Stimulated activated CD8-positive, alpha-beta memory T cell treated with anti-CD3 and anti-CD28 coated beads, Interleukin-15, amount 100 ng/mL, for 24 hours (primary cell): ENCODE measurements at places on chromosomes 1 and 21.

- no peak for DNase-seq
These were observed 3.7 kb upstream of the NEK7 start for GRCh38 chr1:198153103-198153502.

- no peak for DNase-seq
These were observed 1.0 kb downstream of the PRDX6 start for GRCh38 chr1:173478094-173478674.

- no peak for DNase-seq
These were observed 13.0 kb upstream of the MAP3K7CL start for GRCh38 chr21:29117372-29117955.

DNA sequence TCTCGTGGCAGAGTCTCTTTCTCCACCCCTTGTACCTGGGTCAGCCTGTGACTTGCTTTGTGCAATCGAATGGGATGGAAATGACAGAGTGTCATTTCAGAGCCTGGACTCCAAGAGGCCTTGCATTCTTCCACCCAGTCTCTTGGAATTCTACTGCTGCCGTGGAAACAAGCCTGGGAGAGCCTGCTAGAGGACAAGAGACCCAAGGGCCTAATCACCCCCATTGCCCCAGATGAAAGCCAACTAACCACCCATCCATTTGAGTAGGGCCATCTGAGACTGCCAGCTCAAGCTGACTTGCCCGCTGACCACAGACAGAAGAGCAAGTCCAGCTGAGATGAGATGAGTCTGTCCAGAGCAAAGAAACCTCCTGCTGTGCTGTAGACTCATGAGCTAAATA lies 201.6 kb downstream of the PTPRU start:
- DNase-seq: no peak

GRCh38 chr1:224736619-224737352 lies 120.7 kb downstream of the CNIH3 start:
- DNase-seq: no peak

DNA sequence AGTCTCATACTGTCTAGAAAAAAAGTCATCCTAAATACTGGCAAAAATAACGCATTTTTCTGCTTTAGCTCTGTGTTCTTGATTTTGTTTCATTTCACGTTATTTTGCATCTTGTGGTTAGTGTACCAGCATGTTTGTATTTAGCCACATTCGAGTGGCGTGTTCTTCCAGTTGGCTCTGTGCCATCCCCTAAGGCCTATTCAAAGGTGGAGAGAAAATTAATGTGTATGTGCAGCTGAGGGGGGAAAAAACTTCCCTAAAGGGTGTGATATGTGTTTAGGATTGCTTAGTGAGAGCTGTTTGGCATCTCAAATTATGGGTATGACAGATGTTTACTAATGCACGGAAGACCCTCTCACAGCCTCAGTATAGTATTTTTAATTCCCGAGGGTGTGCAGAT lies 12.1 kb downstream of the DNAJC16 start:
- DNase-seq: no peak

- DNase-seq: no peak
These were observed 120.4 kb upstream of the FGGY start for GRCh38 chr1:59176471-59176870.

GRCh38 chr1:199040076-199040905 lies 401.5 kb downstream of the PTPRC start:
- no peak for DNase-seq

GRCh38 chr1:150525348-150525747 lies 9.8 kb downstream of the FALEC start:
- DNase-seq: no peak

GRCh38 chr1:46800742-46801141 lies 1.9 kb downstream of the CYP4B1 start:
- DNase-seq: no peak

DNA sequence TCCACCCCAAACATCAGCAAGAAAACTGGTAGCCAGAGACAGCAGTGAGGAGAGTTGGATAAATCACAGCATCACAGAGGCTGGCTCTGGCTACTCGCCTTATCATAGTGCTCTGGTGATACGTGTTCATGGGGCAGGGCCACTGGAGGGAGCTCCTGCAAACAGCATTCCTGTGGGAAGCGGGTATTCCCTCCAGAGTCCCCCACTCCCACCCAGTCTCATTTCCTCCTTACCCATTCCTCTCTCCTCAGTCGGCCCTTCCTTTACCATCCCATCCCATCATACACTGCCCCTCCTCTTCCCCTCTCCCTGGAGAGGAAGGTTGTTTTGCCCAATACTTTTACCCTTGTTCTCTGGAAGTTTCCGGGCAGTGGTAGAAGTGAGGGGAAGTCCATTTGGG lies 7.1 kb downstream of the NHLH2 start:
- DNase-seq: no peak

DNA sequence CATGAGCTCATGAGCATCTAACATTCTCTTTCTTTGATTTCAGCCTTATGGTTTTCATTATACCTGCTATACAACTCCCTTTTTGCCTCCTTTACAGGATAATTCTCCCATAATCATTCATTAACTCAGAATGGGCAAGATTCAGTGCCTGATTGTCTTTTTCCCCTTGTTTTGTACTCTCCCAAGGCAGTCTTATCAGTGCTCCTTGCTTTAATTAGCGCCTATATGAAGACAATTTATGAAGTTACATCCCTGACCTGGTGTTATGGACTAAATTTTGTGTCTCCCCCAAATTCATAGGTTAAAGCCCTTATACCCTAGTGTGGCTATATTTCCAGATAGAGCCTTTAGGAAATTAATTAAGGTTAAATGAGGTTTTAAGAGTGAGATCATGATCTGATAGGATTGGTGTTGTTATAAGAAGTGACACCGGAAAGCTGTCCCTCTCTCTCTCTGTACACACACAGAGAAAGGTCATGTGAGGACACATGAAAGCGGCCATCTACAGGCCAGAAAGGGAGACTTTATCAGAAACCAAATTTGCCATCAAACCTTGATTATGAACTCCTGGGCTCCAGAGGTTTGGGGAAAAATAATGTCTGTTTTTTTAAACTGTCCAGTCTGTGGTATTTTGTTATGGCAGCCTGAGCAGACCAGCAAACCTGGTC lies 185.8 kb upstream of the CHODL start:
- DNase-seq: no peak

DNA sequence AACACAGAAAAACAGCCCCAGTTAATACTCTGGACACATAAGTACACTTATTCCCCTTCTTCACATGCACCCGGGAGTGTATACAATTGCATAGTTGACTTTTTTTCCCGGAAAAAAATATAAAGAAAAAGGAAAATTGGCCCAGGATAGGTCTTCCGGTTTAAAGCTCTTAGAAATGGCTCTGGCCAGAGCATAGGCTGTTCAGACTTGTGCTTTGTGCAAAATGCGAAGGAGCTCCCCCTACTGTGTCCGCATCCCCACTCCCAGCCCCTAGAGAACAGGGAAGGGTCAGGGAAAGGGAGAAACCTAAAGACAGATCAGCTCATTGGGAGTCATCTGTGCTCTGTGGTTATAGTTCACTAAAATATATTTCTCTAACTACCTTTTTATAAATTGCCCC lies 5.5 kb upstream of the MTMR11 start:
- no peak for DNase-seq

- DNase-seq: no peak
These were observed 22.3 kb upstream of the CD53 start for GRCh38 chr1:110850627-110851026.

DNA sequence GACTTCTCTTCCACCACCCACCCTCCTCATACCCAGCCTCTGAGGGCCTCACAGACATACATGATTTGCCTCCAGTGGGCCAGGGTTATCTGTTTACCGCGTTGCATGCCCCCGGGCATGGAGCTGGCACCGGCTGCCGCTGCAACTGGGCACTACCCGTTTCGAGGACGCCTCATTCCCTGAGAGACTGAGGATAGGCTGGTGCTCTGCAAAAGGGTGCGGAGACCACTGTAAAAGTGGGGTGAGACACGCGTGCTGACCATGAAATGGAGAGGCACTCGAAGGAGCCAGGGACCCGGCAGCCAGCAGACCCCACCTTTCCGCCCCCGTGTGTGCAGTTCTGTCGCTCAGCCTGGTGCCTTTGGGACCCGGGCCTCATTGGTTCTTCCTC lies 20.6 kb downstream of the TP73 start:
- DNase-seq: no peak

DNA sequence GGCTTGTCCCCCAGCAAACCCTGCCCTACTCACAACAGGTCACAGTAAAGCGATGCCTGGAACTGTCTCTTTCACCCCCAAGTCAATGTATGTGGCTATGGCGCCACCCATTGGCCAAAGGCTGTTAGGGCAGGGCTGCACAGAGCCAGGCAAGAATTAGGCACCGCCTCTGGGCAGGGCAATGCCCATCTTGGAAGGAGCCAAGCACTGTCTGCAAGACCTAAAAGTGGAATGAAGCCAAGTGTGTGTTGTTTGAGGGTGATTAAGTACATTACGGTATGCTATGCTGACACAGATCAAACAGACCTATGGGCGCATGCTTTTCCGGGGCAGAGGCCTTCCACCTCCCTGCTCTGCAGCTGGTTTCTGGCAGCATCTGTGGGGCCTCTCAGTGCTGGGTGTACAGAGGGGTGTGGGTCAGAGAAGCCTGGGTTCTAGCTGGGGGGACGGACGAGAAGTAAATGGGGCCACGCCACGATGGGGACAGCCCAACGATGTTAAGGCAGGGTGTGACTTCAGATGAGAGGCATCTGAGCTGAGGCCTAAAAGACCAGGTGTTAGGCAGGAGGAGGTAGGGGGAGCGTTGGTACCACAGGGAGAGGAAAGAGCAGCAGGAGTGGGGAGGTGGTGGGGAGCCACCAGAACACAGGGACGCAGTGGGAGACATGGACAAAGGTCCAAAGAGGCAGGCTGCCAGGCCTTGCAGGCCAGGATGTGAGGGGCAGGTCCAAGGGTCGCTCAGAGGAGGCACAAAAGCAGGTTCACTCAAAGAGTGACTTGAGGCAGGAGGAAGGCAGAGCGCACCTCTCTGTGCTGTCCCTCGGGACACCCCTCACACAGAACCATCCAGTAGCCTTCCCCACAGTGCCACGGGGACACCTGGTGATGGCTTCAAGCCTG lies 49.8 kb downstream of the ACOT7 start:
- no peak for DNase-seq

DNA sequence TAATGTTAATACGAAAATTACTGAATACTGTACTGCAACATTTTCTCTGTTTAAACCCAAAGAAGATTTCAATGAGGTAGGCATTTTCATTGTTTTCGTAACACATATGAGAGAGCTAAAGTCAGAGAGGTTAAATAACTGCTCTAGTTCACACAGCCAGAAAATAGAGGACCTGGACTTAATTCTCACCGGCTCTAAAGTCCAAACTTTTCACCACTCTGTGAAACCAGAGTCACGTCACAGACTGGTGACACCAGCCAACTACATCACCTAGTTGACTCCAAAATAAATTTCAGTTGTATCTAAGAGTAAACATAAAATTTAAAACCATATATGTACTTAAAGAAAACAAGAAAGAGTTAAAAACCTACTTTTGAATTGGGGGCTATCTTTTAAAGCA lies 146.7 kb downstream of the FCRL5 start:
- DNase-seq: no peak

- no peak for DNase-seq
These were observed 80.7 kb downstream of the NID1 start for GRCh38 chr1:235984041-235984825.

- DNase-seq: no peak
These were observed 3.3 kb upstream of the LPAR3 start for GRCh38 chr1:84896279-84896678.

GRCh38 chr1:76037324-76037723 lies 37.2 kb upstream of the ST6GALNAC3 start:
- no peak for DNase-seq

DNA sequence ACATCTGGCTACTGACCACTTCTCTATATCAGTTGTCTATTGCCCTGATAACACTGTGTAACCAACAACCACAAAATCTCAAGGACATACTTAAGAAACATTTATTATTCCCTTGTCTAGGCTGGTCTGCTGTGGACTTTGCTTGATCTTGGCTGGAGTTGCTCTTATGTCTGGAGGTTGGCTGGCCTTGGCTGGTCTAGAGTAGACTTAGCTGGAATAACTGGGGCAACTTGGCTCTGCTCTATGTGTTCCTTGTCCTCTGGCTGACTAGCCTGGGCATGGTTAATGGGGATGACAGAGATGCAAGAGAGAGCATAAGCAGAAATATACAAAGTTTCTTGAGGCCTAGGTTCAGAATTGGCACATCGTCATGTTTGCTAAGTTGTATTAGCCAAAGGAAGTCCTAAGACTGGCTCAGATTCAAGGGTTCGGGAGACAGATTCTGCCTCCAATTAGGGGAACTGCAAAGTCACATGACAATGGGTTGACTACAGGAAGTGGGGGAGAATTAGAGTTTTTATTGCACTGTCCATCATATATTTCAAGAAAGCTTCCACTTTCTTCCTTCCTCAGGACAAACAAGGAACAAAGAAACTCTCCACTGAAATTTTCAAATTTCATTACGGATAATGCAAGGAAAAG lies 61.4 kb upstream of the HMCN1 start:
- no peak for DNase-seq

DNA sequence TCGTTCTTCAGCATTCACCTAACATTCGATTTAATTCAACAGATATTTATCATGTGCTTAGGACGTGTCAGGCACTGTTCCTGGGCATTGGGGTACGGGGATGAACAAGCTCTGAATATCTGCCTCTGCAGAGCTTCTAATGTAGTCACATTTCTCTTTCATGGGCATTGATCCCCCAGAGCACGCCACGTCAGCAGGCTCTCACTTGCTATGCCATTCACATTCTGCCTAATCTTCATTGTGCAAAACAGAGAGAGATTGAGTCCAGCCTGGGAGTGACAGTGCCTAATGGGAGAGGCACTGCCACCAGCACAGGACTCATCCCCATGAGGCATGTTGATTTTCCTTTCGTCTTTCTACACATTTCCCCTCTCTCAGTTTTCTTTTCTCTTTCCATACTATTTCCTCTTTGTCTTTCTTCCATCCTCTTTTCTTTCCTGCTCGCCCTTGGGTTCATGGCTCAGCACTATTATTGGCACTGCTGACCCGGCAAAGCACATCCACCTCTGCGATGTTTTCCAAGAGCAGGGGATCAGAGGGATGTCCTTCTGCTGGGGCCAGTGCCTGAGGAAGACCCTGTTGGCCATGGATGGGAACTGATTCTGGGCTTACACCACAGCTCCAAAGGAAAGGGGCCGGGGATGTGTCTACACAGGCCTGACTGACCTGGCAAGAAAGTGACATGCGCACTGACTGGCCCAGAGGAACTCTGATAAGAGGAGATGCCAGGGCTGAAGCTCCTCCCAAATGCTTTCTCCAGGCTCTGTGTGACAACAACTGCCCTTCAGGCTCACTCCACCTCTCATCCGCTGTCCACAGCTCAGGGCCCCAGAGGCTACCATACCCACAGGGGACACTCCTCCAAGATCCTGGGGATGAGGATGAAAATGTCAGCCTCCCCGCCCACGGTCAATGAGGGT lies 195.9 kb downstream of the TOMM20 start:
- no peak for DNase-seq
